ENCODE measurements at places on chromosomes 3 and 15.

DNA sequence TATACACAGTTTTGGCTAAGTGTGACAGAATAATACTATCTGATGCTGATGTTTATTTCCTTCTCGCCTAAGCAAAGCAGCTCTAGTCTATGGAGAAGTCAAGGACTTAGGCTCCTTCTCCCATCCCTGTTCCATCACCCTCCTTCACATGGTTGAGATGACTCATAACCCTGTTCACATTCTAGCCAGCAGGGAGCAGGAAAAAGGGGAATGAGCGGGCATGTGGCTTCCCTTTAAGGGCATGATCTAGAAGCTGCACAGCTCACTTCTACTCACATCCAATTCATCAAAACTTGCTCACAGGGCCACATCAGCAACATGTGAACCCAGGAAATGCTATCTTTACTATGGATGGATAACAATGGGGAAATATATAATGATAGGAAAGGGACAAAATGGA is 40.9 kb downstream of the CBLB start:
- no peak for DNase-seq

- peak; percentile 74 for DNase-seq
Observed at GRCh38 chr3:123096731-123097130, 29.9 kb downstream of the PDIA5 start.

- DNase-seq: no peak
Observed at GRCh38 chr15:51106481-51106880, 11.8 kb upstream of the TNFAIP8L3 start.

DNA sequence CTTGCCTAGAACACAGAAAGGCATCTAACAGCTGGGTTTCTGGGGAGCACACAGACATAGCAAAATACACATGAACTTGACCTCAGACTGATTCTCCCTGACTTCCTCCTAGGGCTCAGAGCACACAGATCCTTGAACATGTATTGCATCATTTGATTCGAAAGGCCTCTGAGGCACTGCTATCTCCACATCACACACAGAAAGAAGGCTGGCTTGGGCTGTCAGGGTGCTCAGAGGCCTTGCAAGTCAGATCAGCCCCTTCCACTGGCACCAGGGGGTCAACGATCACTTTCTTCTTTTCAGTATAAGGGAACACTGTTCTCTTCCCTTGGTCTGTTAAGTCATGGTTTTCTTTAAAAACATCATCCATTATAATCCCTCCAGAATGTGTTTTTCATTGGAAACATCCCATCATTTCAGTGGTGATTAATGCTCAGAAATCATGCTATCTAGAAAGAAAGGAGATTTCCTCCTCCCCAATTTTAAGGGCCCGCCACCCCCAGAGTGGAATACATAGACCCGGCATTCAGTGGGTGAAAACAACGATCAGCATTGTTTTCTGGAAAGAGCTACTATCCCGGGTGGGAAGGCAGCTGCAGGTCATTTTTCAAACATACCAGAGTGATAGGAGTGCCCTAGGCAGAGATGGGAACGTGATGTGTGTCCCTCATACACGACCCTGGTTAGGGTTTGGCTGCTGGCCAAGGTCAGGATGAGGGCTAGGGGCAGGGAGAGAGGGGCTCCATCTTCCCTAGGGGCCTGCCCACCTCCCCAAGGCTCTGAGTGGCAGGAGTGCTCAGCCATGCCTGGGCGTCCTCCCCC is 253.3 kb upstream of the LYSMD4 start:
- peak; percentile 31 for DNase-seq

- no peak for DNase-seq
Observed at GRCh38 chr3:59831394-59831793, 781.6 kb upstream of the CFAP20DC start.

DNA sequence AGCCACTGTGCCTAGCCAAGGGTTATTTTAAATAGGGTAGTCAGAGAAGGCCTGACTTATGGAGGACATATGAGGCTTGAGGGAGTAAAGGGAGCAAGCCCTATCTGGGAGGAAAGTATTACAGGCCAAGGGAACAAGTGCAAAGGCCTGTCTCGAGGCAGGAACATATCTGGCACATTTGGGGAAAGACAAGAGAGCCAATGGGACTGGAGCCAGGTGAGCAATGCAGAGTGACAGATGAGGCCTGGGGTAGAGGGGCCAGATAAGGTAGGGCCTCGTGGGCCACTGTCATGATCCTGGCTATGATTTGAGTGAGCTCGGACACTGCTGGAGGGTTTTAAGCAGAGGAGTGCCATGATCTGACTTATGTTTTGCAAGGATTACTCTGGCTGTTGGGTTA is 43.8 kb downstream of the DCP1A start:
- DNase-seq: no peak

- DNase-seq: no peak
Observed at GRCh38 chr3:194281306-194281705, 69.8 kb downstream of the CPN2 start.

DNA sequence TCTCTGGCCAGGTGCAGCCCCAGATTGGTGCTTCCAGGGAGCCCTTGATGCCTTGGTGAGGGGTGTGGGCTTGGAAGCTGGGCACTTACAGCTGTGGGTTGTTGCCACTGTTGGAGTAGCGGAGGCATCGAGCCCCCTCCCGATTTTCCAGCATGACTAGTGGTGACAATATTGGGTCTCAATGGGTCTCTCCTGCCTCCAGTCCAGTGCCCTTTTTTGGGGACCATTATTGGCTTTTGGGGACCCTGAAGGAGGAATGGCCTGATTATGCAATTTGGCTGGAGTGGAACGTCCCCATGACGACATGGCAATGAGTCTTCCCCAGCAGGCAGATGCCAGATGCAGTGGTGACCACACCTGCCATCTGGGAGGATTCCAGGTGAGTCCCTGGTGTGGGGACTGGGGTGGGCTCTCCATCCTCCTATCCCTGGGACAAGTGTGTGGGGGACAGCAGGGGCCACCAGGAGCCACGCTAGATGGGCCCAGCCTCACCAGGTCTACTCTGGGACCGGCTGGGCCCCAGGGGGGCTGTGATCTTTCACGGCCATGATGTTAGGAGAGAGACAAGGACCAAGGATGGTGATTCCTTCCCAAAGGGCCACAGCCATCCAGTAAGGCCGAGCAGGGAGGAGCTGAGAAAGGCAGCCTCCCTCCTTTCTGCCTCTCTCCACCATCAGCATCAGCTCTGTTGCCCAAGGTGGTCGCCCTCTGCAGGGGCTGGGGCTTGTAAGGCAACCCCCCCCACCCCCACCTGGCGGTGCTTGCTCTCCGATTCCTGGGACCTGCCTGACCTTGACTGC is 196.8 kb downstream of the GOLGA6L6 start:
- DNase-seq: peak; percentile 28

DNA sequence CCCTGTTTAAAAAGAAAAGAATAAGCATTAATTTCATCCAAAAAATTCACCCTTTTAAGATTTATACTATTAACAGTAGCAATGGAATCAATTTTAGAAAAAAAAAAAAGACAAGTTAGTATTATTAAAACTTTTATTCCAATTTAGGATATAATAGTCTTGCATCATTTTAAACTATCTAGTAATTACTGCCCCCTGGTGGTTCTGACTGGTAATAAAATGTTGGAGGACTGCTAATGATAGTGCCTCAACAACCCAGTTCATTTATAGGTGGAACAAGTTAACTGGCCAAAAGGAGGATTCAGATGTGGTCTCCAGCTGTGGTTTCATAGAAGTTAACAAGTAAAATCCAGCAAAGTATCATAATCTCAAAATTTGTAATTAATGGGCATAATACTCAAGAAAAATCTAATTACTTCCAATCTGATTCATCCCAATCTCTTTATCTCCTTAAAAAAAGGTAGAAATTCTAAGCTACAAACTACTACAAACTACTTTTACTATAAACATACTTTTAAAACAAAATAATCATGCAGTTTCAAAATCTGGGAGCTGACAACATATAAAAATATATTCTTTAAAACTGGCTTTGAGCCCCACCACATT is 30.7 kb upstream of the WDR49 start:
- DNase-seq: no peak

DNA sequence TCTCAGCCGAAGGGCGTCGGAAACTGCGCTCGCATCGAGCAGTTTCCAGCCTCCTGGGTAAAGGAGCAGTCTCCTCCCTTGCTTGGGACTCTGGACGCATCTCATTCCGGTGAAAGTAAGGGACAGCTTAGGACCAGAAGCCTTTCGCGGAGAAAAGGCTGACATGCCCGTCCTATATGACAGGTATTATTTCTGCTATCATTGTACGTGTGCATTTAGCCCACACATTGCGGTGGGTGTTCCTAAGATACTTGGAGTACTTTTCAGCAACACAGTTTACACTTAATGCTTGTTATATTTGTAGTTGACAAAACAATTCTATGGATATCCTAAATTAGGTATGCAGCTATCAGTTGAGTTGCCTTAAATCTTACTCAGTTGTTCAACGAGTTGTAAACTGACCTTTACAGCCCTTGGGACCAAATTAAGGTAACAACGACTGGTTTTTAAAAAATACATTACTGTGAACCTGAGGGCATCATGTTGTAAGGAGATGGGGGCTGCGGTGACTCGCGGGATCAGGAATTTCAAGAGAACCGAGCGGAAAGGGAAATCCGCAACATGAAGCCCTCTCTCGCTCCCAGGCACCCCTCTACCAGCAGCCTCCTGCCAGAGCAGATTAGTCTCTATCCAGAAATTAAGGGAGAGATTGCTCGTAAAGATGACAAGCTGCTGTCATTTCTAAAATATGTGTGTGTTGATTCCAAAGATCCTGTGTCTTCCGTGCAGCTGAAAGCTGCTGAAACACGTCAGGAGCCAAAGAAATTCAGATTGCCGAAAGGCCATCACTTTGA is 632 bp upstream of the COPS2 start:
- no peak for DNase-seq

DNA sequence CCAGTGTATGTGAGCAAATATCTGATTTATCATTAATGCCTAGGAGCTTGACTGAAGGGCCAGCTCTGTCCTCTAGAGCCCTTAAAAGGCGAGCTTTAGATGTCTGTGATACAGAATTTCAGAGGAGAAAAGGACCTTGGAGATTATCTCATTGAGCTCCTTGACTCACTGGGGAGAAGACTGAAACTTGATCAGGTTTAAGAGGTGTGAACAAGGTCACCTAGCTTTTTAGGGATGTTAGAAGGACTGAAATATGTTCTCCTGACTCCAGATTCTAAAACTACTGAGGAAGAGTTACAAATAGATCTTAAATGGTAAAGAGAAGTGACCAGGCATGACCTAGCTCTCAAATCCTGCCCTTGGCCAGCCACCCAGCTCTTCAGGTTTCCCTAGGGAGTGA is 193.7 kb upstream of the BHLHE40 start:
- no peak for DNase-seq

GRCh38 chr15:72176159-72176558 is 21.4 kb downstream of the GRAMD2A start:
- no peak for DNase-seq

GRCh38 chr15:49627407-49627877 is 6.6 kb downstream of the DTWD1 start:
- no peak for DNase-seq

- no peak for DNase-seq
Observed at GRCh38 chr3:194806991-194807630, 121.4 kb downstream of the FAM43A start.

GRCh38 chr3:157559401-157559800 is 56.2 kb upstream of the VEPH1 start:
- DNase-seq: no peak

- DNase-seq: no peak
Observed at GRCh38 chr3:98058244-98058960, 23.3 kb upstream of the GABRR3 start.

DNA sequence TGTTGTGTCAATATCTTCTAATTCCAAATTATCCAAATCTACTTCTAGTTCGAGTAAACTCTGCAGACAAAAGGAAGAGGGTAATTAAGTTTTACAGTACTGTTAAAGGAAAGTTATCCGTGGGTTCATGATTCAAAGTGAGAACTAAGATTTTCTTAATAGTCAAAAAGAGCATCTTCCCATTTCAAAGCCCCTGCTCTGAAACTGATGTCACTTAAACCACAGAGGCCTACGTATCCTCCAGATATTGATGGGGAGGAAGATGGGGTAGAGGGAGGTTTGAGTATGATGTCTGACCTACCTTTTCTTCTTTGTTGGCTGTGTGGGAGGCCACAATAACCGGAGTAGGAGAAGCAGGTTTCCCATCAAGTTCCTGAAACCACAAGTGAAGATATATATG is 14.1 kb downstream of the MRPS22 start:
- no peak for DNase-seq

DNA sequence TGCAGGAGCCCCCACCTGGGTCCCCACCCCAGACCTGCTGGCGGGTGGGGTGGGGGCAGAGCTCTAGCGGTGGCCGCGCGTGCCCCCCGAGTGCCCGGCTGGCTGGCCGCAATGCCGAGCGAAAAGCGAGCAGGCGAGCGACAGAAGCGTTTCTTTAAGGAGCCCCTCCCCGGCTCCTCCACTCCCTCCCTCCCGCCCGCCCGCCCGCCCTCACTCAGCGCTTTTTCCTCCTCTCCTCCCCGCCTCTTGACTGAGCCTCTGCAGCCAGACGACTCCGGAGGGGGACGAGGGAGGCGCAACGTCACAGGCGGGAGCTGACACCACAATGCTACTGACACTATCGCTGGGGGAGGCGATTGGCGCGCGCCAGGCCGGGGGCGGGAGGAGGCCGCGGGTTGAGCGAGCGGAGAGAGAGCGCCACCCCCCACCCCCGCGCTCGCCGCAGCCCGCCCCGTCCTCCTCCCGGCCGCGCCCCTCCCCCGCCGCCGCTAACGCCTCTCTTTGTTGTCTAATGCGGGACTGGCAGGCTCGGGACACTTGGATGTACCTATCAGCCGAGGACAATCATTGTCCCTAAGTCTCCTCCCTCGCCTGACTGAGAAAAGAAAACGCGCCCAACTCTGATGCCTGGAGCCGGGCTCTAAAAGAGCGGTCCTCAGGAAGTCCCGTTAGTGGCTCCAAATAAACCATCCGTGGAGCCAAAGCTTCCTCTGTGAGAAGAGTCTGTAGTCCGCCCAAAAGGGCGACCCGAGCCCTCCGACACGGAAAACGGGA is at the start of gene MEX3B:
Gene MEX3B, minus strand, starts transcription at position 127 of the 774 bp plus-strand sequence. CDS start 313 bp downstream, outside the sequence.
- peak; percentile 77 for DNase-seq

DNA sequence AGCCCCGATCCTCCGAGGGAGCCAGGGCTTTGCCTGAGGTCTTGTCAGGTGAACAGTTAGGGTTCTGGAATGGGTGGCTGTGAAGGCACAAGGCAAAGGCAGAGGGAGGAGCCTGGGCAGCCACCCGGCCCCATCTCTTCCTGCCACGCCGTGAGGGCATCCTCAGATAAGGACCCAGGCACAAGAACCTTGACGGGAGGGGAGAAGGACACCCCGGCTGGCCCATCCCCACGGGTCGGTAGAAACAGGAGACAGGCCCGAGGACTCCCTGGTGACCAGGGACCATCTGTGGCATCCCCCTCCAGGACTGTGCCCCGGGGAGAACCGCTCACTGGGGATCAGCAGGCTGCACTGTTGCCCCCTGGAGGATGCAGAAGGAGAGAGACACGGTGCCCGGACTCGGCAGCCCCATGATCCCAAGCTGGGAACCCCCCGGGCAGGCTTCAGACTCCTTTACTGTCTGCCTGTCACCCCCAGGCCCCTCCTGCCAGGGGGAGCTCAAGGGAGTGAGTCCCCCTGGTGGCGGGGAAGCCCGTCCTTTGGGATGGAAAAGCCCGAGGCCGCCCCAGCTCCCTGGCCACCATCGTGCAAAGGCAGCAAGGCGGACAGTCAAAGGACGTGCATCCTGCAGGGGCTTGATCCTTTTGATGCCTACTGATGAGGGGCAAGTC is 12.3 kb upstream of the PCSK6 start:
- no peak for DNase-seq
